ENCODE measurements at places on chromosomes 13 and 19.

DNA sequence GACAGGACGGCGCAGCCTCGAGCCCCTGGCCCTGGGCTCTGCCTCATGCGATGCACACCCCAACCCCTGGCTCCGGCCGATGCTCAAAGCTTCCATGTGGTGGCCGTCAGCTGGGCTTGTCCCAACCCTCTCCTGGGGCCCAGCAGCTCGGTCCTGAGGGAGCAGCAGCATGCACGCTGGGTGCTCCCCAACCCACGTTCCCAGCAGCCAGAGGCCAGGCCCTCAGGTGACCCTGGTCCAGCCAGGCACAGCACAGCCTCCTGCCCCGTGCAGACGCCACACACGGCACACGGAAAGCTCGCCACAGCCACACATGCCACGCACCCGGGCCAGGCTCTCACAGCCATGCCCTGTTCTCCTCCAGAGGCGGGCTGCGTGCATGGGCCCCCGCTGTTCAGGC is 60.7 kb downstream of the IER2 start:
- no peak for DNase-seq

- no peak for DNase-seq
These were observed 919 bp downstream of the VAV1 start for GRCh38 chr19:6773323-6773931.

DNA sequence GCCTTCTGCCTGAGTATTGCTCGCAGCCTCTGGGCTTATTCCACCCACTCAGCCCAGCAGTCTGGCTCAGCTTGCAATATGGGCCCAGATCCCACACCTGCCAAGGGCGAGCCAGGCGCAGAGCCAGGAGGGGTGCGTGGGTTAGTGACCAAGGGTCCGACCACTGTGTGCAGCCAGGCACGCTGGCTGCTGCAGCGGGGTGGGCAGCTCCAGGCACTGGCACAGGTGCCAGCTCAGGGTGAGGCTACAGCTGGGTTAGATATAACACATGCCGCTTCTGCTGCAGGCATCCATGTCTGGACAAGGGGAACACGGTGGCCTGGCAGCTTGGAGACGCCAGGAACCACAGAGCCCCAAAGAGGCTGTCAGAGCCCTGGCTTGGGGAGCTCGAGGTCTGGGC is 12.6 kb upstream of the URAD start:
- no peak for DNase-seq

DNA sequence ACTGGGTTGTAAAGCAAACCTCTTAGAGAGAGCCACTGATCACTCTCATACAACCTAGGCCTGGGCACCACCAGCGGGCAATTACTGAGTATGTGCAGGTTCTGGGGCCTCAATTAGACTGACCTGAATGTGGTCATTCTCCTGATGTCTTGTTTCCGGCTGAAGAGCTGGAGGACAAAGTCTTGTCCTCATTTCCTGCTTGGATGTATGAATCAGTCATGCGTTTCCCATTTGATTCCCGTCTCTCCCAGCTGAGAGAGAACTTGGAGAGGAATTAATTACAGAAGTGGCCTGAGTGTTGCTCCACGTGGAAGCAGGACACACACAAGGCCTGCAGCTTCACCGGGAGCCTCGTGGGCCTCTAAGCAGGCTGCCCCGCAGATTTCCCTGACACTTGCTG is 799.3 kb upstream of the ARGLU1 start:
- no peak for DNase-seq

GRCh38 chr13:51858433-51859247 is 3.1 kb upstream of the CCDC70 start:
- DNase-seq: no peak

GRCh38 chr19:31160336-31160926 is 188.8 kb downstream of the TSHZ3 start:
- no peak for DNase-seq

DNA sequence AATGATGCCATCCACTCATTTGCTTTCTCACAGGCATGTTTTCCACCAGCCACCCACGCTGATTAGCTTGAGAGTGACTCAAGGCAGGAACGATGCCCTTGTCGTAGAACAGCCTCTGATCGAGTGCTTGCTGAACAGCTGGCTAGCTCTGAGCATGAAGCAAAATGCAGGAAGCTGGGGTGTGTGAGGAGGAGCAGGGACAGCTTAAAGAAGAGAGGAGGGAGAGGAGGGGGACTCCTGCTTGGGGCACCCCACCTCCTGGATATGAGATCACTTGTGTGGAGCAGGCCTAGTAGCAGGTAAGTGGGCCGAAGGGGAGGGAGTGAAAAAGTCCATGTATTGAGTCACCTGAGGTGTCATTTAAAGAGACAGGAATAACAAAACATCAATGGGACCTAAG is 48.8 kb downstream of the IRS2 start:
- no peak for DNase-seq

- DNase-seq: no peak
These were observed 12.1 kb upstream of the CYP2A6 start for GRCh38 chr19:40862333-40862732.

GRCh38 chr19:47729799-47730520 is 15.4 kb upstream of the NOP53 start:
- no peak for DNase-seq

- no peak for DNase-seq
These were observed 33.3 kb downstream of the BLOC1S3 start for GRCh38 chr19:45211751-45212381.

GRCh38 chr13:60647547-60647946 is 250.5 kb downstream of the TDRD3 start:
- no peak for DNase-seq

DNA sequence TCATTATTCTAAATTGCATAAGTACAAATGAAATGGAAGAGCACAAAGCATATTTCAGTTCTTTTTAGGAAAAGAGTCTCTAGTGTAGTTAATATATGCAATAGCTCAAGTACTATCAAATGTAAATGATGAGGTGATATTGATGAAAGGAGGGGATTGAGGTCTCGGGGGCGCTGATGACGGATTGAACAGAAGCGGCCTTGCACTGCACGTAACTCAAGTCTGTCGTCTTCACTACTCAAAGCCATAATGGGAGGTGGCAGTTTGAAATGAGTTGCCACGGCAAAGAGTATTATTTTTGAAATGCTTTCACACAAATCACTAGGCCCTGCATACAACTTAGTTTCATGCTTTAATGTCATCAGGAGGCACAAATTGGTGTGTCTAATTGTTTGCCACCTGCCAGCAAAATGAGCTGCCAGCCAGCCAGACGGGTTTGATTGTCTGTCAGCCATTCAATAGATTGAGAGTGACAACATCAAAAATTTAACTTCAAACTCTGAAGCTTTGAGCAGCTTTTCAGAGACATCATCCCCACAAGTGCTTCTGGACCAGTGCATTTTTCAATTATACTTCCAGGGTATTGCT is 256.6 kb downstream of the NBEA start:
- DNase-seq: no peak

- no peak for DNase-seq
These were observed 718 bp downstream of the ACTN4 start for GRCh38 chr19:38647966-38648768.

DNA sequence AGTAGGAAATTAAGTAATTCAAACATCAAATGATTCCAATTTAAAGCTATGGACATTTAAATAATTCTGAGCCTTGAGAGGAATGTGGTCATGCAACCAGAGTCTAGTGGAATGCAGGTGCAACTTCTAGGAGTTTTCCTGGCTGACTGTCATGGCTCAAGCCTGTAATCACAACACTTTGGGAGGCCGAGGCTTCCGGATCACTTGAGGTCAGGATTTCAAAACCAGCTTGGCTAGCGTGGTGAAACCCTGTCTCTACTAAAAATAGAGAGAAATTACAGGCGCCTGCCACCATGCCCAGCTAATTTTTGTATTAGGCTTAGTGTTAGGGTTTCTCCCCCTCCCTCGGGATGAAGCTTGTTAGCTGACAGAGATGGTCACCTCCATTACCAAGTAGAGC is 6.4 kb downstream of the ZNF808 start:
- DNase-seq: no peak

DNA sequence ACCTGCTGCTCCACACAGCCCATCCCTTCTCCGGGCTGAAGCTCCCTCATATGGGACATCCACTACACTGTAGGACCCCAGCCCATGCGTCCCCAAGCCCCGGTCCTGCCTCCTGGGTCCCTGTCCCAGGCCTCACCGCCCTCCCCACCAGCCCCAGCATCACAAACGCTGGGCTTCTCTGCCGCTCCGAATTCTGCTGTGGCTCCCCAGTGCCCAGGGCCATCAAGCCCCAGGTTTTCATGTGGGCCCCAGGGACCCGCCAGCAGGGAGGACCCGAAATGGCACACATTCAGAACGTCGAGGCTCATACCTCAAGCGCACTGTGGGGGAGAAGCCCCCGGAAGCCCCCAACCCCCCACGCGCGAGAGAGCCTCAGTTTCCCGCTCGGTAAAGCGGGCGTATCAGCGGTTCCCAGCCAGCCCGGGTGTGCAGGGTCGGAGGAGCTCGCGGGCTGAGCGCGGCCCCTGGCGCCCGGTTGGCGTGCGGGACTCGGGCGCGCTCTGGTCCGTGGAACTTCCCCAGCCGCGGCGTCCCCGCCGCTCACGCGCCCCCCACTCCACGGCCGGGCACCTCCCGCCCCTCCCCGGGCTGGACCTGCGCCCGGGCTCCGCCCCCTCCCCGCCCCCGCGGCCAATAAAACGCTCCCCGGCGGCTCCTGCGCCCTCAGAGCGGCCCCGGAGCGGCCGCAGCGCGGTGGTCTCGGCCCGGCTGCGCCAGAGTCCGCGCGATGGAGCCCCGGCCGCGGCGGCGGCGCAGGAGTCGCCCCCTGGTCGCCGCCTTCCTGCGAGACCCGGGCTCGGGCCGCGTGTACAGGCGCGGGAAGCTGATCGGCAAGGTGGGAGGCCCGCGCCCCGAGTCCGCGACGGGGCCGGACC is at the start of gene PLK5:
PLK5 (plus strand) TSS at position 666 of the 875 bp plus-strand sequence. CDS start 2,920 bp downstream, outside the sequence.
- no peak for DNase-seq

GRCh38 chr13:97067017-97067895 is 73.0 kb upstream of the OXGR1 start:
- DNase-seq: no peak

DNA sequence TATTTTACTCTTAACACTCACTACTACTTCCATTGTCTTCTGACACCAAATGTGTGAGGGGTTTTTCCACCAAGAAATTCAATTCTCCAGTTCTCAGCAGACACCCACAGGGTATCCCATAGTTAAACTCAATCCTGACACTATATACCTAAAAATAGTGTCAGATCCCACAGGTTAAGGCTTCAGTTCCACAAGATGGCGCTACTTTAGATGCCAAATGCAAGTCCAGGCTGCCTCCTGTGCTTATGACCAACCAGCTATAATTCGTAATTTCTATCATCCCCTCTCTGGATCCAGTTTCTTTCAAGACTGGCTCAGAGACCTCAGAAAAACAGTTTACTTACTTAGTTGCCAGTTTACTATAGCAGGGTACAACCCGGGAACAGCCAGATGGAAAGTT is 1146.2 kb upstream of the SPRY2 start:
- DNase-seq: no peak

All from activated T-helper 1 cell treated with anti-CD3 and anti-CD28 coated beads, Interleukin-2, amount 50 U/mL, for 16 hours (primary cell).